Osteoblast (primary cell): ENCODE measurements at places on chromosomes 1 and 21. TPM values are rescaled to one million over a fixed set of nuclear protein-coding genes. Genes with fewer than 3 reads are reported as not detected.
A peak's percentile ranks its signal among the peaks of the same experiment; 100 is the strongest.

GRCh38 chr1:27111626-27112573 lies 43.0 kb downstream of the SLC9A1 start:
- H3K4me1 ChIP-seq = peaks cover 25% of the 10 kb centered on the region
- H3K4me3 ChIP-seq = no peak overlapping the region
- H3K36me3 ChIP-seq = no peaks in the 10 kb centered on the region
- peak; percentile 99 for DNase-seq
- H3K27me3 ChIP-seq = no peaks in the 10 kb centered on the region
- peak overlapping the region; percentile 88 for H3K27ac ChIP-seq

DNA sequence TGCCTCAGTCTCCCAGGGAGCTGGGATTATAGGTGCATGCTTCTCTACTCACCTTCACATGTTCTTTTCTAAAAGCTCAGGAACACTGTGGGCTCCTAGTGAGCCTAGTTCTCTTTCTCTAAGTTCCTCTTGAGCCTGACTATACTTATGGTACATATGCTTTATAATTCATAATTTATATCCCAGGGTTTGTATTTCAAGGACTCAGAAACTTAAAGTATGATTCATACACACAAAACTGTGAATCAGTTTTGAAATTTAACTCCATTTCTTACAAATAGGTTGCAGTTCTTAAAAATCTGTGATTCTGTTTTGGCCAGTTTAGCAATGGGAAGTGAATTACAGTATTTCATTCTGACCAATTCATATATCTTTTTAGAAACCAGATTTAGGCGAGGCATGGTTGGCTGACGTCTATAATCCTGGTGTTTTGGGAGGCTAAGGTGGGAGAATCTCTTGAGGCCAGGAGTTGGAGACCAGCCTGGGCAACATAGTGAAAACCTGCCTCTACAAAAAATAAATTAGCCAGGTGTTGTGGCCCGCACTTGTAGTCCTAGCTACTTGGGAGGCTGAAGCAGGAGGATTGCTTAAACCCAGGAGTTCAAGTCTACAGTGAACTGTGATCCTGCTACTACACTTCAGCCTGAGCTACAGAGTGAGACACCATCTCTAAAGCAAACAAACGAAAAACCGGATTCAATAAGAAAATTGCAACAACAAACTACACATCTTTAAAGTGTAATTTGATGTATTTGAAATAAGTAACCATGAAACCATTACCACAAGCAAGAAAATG lies 15.6 kb downstream of the RASAL2 start:
- no peak for DNase-seq
- H3K4me1 ChIP-seq = peaks cover 11% of the 10 kb centered on the region
- no peaks in the 10 kb centered on the region for H3K27me3 ChIP-seq
- no peak overlapping the region for H3K4me3 ChIP-seq
- H3K27ac ChIP-seq = peak overlapping the region; percentile 50

- no peaks in the 10 kb centered on the region for H3K27me3 ChIP-seq
- no peaks in the 10 kb centered on the region for H3K36me3 ChIP-seq
- H3K4me3 ChIP-seq = no peak overlapping the region
Observed at GRCh38 chr1:31642366-31642765, 2.3 kb downstream of the PEF1 start.

DNA sequence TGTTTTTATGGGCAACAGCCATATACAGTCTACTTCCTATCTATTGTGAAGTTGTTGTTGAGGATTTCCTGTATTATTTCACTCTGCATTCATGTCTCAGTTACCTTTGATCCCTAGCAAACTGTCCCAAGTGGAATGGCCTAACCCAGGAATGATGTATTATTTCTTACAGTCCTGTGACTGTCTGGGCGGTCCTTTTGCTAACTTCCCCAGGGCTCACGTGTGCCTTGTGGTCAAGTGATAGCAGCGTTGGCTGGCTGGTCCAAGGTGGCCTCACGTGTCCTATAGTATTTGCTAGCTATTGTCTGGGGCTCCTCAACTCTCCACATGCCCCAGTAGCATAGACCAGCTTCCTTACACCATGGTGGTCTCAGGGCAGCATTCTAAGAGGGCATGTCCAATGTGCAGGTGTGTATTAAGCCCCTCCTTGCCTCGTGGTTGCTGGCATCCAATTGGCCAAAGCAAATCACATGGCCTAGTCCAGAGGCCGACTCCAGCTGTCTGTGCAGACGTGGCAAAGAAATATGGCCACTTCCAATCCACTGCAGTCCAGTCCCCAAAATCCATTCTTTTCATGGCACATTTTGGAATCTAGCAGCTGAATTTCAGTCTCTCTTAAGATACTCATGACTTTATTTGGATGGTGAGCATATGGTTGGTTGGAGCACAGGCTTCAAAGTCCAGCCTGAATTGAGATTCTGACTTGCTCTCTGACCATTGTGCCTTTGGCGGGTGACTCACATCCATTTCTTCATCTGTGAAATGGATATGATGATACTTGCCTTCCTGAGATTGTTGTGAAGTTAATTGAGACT lies 94.1 kb downstream of the GALNT2 start:
- peaks cover 14% of the 10 kb centered on the region for H3K4me1 ChIP-seq
- H3K36me3 ChIP-seq = no peaks in the 10 kb centered on the region
- no peak overlapping the region for H3K27ac ChIP-seq
- H3K27me3 ChIP-seq = no peaks in the 10 kb centered on the region

DNA sequence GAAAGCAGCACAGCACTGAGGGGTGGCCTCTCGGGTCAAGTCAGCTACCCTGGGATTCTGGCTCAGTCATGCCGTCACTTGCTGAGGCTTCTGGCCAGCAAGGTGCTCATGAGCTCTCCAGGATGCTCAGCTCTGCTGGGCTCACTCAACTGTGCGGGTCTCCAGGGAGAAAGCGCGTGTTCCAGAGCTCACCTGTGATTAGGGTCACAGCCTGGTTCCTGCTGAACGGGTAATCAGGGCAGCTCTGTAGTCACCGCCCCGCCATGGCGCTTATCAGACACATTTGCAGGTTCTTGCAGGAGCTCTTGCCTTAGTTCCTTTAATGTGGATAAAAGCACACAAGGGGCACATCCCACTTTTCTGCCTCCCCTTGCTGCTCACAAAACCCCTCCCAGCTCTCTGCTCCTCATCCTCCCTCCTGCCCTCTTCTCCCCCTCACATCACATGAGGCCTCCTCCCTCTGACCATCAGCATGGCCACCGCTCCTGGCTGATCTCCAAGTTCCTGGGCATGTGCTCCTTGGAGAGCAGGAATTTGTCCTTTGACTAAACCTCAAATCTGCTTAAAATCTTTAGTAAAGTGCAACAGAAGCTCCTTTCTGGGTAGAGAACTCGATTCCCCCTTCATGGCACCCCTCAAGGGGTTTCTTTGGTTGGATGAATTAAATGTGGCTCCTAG lies 2.0 kb downstream of the PCP4 start:
- H3K4me1 ChIP-seq = no peaks in the 10 kb centered on the region
- no peaks in the 10 kb centered on the region for H3K27me3 ChIP-seq
- H3K27ac ChIP-seq = no peak overlapping the region
- H3K4me3 ChIP-seq = no peak overlapping the region

DNA sequence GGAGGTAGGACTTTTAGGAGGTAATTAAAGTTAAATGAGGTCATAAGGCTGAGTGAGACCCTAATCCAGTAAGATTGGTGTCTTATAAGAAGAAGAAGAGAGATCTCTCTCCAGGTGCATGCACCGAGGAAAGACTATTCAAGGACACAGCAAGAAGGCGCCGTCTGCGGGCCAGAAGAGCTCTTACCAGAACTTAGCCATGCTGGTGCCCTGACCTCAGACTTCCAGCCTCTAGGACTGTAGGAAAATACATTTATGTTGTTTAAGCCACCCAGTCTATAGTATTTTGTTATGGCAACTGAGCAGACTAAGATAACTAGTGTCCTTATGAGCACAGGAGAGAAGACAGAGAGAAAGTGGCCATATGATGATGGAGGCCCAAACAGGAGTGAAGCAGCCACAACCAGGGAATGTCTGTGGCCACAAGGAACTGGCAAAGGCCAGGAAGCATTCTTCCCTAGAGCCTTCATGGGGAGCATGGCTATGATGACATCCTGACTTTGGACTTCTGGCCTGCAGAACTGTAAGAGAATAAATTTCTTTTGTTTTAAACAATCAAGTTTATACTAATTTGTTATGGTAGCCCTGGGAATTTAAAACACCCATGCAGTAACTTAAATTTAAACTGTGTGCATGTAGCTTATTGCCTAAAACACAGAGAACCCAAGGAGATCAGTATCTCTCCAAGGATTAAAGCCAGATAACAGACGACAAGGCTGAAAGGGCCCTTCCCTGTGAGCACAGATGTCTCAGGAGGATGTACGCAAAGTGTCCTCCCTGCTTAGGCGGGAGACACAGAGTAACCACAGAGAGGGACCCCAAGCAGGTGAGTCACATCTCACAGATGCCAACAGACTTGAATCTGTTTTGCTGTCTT lies 9.9 kb upstream of the CD58 start:
- no peaks in the 10 kb centered on the region for H3K36me3 ChIP-seq
- H3K27me3 ChIP-seq = no peaks in the 10 kb centered on the region
- peak; percentile 72 for DNase-seq
- no peak overlapping the region for H3K4me3 ChIP-seq
- no peaks in the 10 kb centered on the region for H3K4me1 ChIP-seq

DNA sequence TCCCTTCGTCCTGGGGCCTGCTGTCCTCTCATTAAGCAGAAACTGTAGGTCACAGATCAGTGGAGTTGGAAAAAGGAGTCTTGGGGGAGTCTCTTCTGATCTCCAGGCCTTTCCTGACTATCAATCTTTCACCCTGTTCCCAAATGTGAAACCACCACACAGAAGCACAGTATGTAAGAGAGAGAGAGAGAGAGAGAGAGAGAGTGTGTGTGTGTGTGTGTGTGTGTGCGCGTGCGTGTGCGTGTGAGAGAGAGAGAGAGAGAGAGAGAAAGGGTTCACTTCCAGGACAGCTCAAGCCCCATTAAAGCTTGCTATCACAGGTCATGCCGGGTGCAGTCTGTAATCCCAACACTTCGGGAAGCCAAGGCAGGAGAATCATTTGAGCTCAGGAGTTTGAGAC lies 1.5 kb upstream of the TTC24 start:
- no peak overlapping the region for H3K4me3 ChIP-seq
- H3K4me1 ChIP-seq = no peaks in the 10 kb centered on the region
- H3K27ac ChIP-seq = no peak overlapping the region
- peaks cover 15% of the 10 kb centered on the region for H3K27me3 ChIP-seq
- no peaks in the 10 kb centered on the region for H3K36me3 ChIP-seq
- no peak for DNase-seq

GRCh38 chr1:185559151-185559550 lies 175.0 kb upstream of the HMCN1 start:
- no peaks in the 10 kb centered on the region for H3K36me3 ChIP-seq
- H3K27ac ChIP-seq = no peak overlapping the region
- peaks cover 7% of the 10 kb centered on the region for H3K4me1 ChIP-seq
- no peaks in the 10 kb centered on the region for H3K27me3 ChIP-seq
- no peak for DNase-seq

GRCh38 chr21:34128124-34128523 lies 54.7 kb downstream of the MRPS6 start:
- peaks cover 6% of the 10 kb centered on the region for H3K36me3 ChIP-seq
- H3K4me3 ChIP-seq = no peak overlapping the region
- H3K27ac ChIP-seq = peak overlapping the region; percentile 76
- no peaks in the 10 kb centered on the region for H3K27me3 ChIP-seq
- no peak for DNase-seq
- H3K4me1 ChIP-seq = peaks cover 23% of the 10 kb centered on the region

DNA sequence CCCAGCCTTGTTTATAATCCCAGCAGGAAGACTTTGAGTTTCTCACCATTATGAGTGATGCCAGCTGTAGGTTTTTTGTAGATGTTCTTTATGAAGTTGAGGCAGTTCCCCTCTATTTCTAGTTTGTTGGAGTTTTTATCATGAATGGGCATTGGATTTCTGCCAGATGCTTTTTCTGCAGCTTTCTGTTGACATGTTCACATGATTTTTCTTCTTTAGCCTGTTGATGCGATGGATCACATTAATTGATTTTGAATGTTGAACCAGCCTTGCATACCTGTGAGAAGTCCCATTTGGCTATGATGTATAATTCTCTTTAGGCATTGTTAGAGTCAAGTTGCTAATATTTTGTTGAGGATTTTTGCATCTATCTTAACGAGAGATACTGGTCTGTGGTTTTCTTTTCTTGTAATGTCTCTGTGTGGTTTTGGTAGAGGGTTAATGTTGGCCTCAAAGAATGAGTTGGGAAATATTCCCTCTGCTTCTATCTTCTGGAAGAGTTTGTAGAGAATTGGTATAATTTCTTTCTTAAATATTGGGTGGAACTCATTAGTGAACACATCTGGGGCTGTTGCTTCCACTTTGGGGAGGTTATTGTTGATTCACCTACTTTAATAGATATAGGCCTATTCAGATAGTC lies 33.2 kb downstream of the ZBTB40 start:
- peaks cover 3% of the 10 kb centered on the region for H3K4me1 ChIP-seq
- DNase-seq = no peak
- H3K4me3 ChIP-seq = no peak overlapping the region
- H3K27ac ChIP-seq = no peak overlapping the region
- H3K27me3 ChIP-seq = no peaks in the 10 kb centered on the region
- no peaks in the 10 kb centered on the region for H3K36me3 ChIP-seq

DNA sequence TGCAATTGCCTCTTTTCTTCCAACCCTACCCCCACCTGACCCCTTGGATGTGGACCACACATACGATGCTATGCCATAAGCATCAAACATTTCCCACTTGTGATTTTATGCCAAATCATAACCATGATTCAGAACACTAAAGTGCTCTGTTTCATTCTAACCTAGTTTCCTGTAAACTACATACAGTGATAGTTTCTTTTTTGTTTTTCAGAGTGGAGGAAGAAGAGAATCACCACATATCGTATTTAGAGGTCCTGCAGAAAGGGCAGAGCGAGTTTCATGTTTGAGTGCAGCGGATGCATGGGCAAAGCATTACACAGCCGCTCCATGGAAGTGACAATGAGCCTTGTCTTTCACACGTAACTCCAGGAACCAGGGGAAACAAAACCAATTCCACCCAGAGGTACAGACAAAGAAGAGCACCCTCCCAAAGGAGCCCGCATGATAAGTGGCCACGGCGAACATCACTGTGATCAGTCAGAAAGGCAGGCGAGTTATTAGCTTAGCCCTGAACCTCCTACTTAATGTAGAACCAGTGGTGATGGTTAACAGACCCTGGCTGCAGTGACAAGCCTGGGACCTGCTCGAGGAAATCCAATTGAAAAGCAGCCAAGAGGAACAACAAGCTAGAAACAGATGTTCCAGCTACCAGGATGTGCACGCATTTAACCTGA lies 64.0 kb upstream of the ZNF281 start:
- H3K4me1 ChIP-seq = peaks cover 9% of the 10 kb centered on the region
- no peaks in the 10 kb centered on the region for H3K36me3 ChIP-seq
- H3K27ac ChIP-seq = no peak overlapping the region
- H3K27me3 ChIP-seq = no peaks in the 10 kb centered on the region
- no peak overlapping the region for H3K4me3 ChIP-seq

Gene FMN2
- total RNA-seq = 9.7 and 11.2 TPM in 2 replicates

Gene LAPTM5
- total RNA-seq = 0.72 and 1.8 TPM in 2 replicates

Gene WNT3A
- total RNA-seq = not detected in 2 replicates

Gene NLRP3
- 0.36 and 0.59 TPM in 2 replicates for total RNA-seq

Gene CC2D1B
- total RNA-seq = 39.8 and 41.6 TPM in 2 replicates

Gene MIXL1
- 0.29 TPM in 1 of 2 replicates, not detected in the other for total RNA-seq

Gene BSND
- not detected in 2 replicates for total RNA-seq

Gene SLC6A17
- total RNA-seq = under 0.01 and 0.29 TPM in 2 replicates

Gene USH2A
- under 0.01 and 0.29 TPM in 2 replicates for total RNA-seq
